ENCODE measurements at places on chromosomes 2 and 18.

- DNase-seq = no peak
Measured at GRCh38 chr2:10926191-10926820, 14.6 kb downstream of the KCNF1 start.

DNA sequence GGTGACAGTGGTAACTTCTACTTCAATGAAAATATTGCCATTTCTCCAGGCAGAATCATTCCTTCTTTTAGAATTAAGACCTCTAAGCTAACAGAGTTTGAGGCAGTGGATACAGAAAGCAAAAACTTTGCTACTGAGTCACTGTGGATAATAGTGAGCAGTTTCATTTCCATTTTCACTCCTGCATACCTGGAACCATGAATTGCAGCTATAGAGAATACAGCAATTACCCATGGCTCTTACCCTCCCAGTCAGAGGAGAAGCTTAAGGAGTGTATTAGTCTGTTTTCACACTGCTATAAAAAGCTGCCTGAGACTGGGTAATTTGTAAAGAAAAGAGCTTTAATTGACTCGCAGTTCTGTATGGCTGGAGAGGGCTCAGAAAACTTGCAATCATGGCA is 531.4 kb upstream of the CNTNAP5 start:
- no peak for DNase-seq

DNA sequence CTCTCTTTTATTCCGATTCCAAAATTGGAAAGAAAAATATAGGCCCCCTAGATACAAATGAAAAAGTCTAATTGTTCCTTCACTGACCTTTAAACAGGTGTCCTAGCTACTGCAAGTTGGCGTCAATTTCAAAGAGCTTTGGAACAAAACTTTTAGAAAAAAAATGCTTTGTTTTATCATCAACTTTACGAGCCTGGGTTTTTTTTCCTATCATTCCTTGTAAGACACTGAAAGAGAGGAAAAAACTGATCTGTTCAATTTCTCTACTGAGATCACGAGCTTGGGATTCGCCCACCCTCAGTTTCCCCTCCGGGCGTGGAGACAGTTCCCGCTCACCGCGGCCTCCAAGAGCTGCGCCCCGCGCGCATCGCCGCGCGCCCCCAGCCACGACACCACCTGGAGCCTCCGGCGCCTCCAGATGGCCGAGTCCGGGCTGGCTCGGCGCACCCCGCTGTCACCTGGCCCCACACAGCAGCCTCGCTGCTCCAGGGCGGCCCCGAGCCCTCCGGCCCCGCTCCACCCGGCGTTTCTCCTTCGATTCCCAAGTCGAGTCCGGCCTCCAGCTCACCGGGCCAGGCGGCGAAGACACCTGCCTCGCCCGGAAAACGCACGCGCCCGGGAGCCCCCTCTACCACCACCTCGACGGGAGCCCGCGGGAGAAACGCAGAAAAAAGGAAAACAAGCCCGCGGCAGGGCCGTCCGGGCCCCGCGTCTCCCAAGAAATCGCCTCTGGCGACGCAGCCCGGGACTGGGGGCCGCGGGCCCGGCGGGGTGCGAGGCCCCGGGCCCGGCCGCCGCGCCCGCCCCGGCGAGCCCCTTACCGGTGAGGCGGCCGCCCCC is 656 bp downstream of the TBC1D8 start:
- DNase-seq = no peak

DNA sequence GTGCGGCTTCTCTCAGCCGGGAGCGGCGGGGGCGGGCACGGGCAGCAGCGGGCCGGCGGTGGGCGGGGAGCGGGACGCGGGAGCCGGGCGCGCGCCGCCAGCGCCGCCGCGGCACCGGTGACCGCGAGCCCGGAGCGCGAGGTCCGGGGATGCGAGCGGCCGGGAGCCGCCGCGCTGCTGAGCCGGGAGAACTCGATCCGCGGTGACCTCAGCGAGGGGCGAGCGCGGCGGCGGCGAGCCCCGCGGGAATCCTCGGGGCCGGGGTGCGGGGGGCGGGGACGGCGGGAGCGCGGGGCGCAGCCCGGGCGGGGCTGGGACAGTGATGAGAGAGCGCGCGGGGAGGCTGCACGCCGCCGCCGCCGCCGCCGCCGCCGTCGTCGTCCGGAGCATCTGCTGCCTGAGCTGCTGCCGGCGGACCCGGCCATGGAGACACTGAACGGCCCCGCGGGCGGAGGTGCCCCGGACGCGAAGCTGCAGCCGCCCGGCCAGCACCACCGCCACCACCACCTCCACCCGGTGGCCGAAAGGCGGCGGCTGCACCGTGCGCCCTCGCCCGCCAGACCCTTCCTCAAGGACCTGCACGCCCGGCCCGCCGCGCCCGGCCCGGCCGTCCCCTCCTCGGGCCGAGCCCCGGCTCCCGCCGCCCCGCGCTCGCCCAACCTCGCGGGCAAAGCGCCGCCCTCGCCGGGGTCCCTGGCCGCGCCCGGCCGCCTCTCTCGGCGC is at the start of gene MTCL1:
Gene MTCL1 (plus strand): TSS at position 319 of the 723 bp plus-strand sequence. CDS start 105 bp downstream, at position 424.
- no peak for DNase-seq

- DNase-seq = no peak
Measured at GRCh38 chr18:30387401-30387800, 655.1 kb downstream of the DSC3 start.

- no peak for DNase-seq
Measured at GRCh38 chr18:72799106-72799505, 68.7 kb downstream of the NETO1 start.

DNA sequence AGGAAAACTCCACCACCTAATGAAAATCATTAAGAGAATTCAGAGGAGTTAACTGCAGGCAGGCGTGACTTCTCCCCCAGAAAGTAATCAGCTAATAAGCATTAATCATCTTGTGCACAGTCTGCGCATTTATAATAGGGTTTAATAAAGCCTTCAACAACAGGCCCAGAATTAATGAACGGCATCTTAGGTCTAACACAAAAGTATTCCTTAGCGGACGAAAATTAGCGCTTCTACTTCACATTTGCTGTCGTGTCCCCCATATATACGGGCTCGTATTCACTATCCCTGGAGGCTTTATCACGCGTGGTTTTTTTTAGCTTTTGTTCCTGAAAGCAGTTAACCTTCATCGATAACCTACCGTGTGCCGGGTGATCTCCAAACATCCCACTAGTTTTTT is 1.8 kb downstream of the ATP8B1 start:
- no peak for DNase-seq
